ENCODE measurements at places on chromosomes 4 and X. TPM values are rescaled to one million over a fixed set of nuclear protein-coding genes. Genes with fewer than 3 reads are reported as not detected.

Gene CTAG1B
- total RNA-seq: not detected

Gene CXCL1
- not detected for total RNA-seq

Gene PNMA6A
- total RNA-seq: 0.18 TPM

Gene TRMT44
- 7.3 TPM for total RNA-seq

Gene STARD8
- 1.7 TPM for total RNA-seq

Gene UGT2B17
- total RNA-seq: not detected

Gene NWD2
- total RNA-seq: not detected

Gene SHROOM4
- 2.2 TPM for total RNA-seq

- H3K27ac ChIP-seq: peak overlapping the region; percentile 45
- no peaks in the 10 kb centered on the region for H3K36me3 ChIP-seq
- peaks cover 25% of the 10 kb centered on the region for H3K4me1 ChIP-seq
- DNase-seq: no peak
- no peak overlapping the region for H3K4me3 ChIP-seq
- H3K27me3 ChIP-seq: no peaks in the 10 kb centered on the region
These were observed 103.0 kb downstream of the SYNPO2 start for GRCh38 chr4:118991686-118992085.

- no peak overlapping the region for H3K27ac ChIP-seq
- H3K4me3 ChIP-seq: no peak overlapping the region
- H3K36me3 ChIP-seq: no peaks in the 10 kb centered on the region
These were observed 139.2 kb downstream of the SHOX start for GRCh38 chrX:769796-770195.

- H3K4me1 ChIP-seq: no peaks in the 10 kb centered on the region
- DNase-seq: no peak
- no peak overlapping the region for H3K27ac ChIP-seq
- no peak overlapping the region for H3K4me3 ChIP-seq
These were observed 94.1 kb downstream of the IL1RAPL2 start for GRCh38 chrX:104660092-104660491.

DNA sequence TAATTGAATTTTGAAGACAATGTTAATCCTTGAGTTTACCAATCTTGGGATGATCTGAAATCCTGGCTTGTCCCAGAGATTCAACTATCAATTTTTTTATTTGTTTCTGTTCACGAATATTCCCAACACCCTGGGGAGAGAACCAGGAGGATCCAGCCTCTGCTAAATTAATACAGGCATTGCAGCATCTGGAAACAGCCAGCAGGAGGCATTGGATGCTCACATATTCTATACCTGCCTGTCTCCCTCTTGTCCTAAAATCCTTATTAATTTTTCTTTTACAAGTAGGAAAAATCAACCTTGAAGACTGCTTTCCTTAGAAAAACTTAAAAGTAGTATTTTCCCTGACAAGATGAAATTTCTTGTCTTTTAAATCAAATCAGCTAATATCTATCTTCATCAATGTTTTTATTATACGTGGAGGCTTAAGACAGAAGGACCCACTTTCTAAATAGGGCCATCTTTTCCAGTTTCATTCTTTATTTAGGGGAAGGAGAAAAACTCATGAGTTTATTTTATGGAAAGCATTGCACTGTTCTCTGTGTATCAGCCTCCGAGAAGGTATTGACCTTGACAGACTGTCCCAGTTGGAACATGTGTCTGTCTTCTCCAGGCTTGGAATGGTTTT is 102.4 kb downstream of the CLNK start:
- H3K27me3 ChIP-seq: peaks cover 4% of the 10 kb centered on the region
- H3K4me1 ChIP-seq: no peaks in the 10 kb centered on the region

DNA sequence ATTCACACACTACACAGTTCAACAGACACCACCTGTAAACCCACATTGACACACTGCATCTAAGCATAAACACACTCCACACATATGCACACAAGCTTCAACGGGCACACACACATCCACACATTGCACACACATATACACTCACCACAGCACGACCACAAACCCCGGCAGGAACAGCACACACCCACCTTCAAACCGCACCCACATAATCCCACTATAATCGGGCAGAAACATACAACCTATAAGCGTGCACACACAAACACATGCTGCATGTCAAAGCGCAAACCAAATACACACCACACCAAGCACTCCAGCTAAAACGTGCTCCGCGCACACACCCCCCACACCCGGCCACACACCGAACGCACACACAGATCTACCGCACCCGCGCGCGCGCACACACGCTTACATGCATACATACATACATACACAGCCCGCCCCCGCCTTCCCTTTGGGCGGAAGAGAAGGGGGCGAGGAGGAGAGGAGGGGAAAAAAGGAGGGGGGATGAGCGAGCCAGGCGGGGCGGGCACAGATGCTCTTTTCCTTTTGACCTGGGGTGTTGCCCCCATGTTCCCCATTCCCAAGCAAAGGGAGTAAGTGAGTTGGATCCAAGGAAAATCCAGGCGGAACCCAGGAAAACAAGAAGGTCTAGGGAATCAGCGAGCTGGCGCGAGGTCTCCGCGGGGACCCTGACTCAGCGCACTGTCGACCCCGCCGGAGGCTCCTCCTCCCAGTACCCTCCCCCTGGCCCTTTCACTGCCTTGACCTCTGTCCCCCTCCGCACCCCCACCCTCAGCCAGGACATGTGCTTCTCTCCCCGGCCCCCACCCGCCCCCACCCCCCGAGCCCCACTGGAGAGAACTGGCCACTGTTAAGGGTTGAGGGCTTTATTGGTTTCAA is 9.9 kb downstream of the ARHGAP36 start:
- H3K4me1 ChIP-seq: no peaks in the 10 kb centered on the region
- no peak for DNase-seq
- no peak overlapping the region for H3K27ac ChIP-seq
- H3K36me3 ChIP-seq: no peaks in the 10 kb centered on the region
- peaks cover 12% of the 10 kb centered on the region for H3K27me3 ChIP-seq

GRCh38 chrX:39814391-39814790 is 283.4 kb downstream of the BCOR start:
- H3K36me3 ChIP-seq: no peaks in the 10 kb centered on the region
- peaks cover 4% of the 10 kb centered on the region for H3K27me3 ChIP-seq
- H3K4me3 ChIP-seq: no peak overlapping the region
- peaks cover 3% of the 10 kb centered on the region for H3K4me1 ChIP-seq

DNA sequence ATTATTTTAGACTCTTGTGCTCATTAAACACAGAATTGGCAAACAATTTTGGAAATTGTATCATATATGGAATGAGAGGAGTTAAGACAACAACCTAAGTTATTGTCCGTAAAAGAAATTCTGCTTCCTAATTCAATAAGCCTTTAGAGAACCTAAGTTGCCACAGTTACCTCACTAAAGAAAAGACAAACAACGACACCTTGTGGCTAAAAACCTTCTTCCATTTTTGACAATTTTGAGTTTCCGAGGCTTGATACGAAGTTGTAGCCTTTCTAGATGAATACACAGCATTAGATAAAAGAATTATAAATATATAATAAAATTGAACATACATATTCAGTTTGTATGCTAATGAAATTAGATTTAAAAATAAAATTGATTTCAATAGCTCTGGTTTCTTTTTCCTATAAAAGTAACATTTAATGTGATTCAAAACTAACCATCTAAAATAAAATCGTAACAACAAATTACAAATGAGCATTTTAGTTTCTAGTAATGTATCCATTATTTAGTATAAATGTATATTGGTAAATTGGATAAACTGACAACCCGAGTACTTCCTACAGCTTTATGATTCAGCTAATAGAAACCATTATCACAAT is 275.1 kb downstream of the GPM6A start:
- H3K27ac ChIP-seq: no peak overlapping the region
- H3K4me1 ChIP-seq: no peaks in the 10 kb centered on the region
- H3K4me3 ChIP-seq: no peak overlapping the region
- H3K27me3 ChIP-seq: no peaks in the 10 kb centered on the region

- DNase-seq: no peak
- no peak overlapping the region for H3K27ac ChIP-seq
- peaks cover 5% of the 10 kb centered on the region for H3K4me1 ChIP-seq
- no peak overlapping the region for H3K4me3 ChIP-seq
These were observed 54.5 kb upstream of the DCTD start for GRCh38 chr4:182971702-182972101.

GRCh38 chr4:145898926-145899531 is 39.6 kb downstream of the ZNF827 start:
- no peak overlapping the region for H3K4me3 ChIP-seq
- peaks cover 11% of the 10 kb centered on the region for H3K36me3 ChIP-seq
- H3K27me3 ChIP-seq: no peaks in the 10 kb centered on the region
- H3K4me1 ChIP-seq: no peaks in the 10 kb centered on the region

DNA sequence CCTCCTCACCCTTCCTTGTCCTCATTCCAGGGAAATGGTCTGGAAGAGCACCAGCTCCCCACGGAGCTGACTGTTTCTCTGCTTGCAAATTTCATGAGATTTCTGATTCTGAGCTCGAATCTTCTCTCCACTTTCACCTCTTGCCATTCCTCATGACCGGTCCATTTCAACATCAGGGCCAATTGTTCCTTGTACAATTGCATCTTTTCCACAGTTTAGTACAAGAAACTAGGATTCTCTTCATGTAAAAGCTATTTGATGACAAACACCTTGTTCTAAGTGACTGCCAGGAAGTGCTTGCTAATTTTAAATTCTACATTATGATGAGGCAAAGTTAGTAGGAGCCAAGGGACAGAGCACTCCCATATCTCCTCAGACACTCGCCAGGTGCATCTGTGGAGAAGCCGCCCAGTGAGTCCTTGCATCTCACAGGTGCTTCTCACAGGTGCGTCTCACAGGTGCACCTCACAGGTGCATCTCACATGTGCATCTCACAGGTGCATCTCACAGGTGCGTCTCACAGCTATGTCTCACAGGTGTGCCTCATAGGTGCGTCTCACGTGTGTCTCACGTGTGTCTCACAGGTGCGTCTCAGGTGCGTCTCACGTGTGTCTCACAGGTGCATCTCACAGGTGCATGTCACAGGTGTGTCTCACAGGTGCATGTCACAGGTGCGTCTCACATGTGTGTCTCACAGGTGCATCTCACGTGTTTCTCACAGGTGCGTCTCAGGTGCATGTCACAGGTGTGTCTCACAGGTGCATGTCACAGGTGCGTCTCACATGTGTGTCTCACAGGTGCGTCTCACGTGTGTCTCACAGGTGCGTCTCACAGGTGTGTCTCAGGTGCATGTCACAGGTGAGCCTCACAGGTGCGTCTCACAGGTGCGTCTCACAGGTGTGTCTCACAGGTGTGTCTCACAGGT is 3.0 kb upstream of the PDE6B start:
- no peaks in the 10 kb centered on the region for H3K36me3 ChIP-seq
- H3K4me3 ChIP-seq: no peak overlapping the region
- no peaks in the 10 kb centered on the region for H3K4me1 ChIP-seq
- no peak overlapping the region for H3K27ac ChIP-seq

DNA sequence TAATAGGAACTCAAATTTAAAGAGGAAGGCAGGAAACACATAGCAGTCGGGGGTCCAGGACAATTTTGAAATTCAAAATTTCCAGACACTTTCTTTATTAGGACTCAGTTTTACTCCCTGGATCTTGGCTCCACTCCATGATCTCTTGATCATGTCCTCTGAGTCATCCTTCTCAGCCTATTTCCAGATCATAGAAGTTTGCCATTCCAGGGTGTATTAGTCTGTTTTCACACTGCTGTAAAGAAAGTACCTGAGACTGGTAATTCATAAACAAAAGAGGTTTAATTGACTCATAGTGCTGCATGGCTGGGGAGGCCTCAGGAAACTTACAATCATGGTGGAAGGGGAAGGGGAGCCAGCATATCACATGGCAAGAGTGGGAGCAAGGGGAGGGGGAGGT is 564.7 kb upstream of the ACTRT1 start:
- H3K36me3 ChIP-seq: no peaks in the 10 kb centered on the region
- H3K27me3 ChIP-seq: no peaks in the 10 kb centered on the region
- no peaks in the 10 kb centered on the region for H3K4me1 ChIP-seq
- no peak overlapping the region for H3K4me3 ChIP-seq
- no peak overlapping the region for H3K27ac ChIP-seq

DNA sequence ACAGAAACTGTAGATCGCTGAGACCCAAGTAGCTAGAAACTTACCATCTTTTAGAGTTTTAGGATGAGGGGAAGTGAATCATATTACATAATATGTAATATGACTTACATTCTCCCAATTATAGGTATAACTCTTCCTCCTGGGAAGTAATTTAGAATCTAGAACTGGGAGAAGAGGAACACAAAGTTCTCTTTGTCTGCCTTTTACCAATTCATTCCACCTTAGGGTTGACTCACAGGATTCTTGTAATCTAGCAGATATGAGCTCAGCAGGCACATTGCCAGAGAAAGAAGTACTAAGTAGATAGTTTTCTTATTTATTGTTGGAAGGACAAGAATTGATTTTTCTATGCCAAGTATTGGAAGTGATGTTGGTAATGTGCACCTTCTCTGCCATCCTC is 58.0 kb upstream of the CCSER1 start:
- no peaks in the 10 kb centered on the region for H3K36me3 ChIP-seq
- H3K4me1 ChIP-seq: no peaks in the 10 kb centered on the region
- no peak overlapping the region for H3K27ac ChIP-seq
- H3K27me3 ChIP-seq: no peaks in the 10 kb centered on the region
- DNase-seq: peak; percentile 21

DNA sequence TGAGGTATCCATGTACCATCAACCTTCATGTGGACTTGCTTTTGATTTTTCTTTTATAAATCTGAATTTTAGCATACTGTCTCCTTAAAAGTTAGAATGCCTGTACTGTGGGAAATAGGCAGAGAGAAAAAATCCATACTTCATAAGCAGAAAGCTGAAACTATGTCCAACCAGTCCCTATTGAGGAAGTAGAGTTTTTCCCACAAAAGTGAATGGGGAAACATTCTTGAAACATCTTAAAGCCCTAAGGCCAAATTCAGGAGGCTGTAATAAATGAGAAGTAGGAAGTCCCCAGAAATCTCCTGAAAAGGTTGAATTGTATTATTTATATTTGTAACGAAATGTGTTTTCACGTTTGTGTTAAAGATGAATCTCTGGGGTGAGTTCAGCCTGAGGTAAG is 56.3 kb downstream of the ENOX2 start:
- no peaks in the 10 kb centered on the region for H3K36me3 ChIP-seq
- no peak overlapping the region for H3K27ac ChIP-seq
- no peaks in the 10 kb centered on the region for H3K4me1 ChIP-seq
- no peak overlapping the region for H3K4me3 ChIP-seq

GRCh38 chr4:6123976-6124375 is 76.4 kb downstream of the JAKMIP1 start:
- peaks cover 2% of the 10 kb centered on the region for H3K27me3 ChIP-seq

DNA sequence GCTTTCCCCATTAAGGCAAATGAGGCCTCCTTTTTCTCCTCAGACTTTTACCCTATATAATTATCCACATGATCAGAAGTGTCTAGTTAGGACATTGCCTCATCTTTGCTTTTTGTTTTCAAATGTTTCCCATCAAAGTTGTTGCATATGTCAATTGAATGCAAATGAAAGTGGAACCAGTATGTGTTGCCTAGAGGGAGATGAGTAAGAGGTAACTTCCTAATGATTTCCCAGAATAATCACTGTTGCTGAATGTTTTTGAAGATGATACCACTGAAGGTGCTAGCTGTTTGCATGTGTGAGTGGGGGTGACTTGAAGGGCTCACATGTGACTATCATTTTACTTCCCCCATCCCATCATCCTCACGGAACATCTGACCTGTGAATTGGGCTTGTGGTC is 33.9 kb downstream of the PAK3 start:
- peaks cover 2% of the 10 kb centered on the region for H3K27me3 ChIP-seq
- no peaks in the 10 kb centered on the region for H3K36me3 ChIP-seq
- DNase-seq: no peak
- no peak overlapping the region for H3K27ac ChIP-seq
- H3K4me1 ChIP-seq: no peaks in the 10 kb centered on the region
- H3K4me3 ChIP-seq: no peak overlapping the region
